Stimulated activated CD4-positive, alpha-beta T cell treated with anti-CD3 and anti-CD28 coated beads, Interleukin-1b, Interleukin-23, amount 100 ng/mL, for 4 hours (primary cell): ENCODE measurements at places on chromosomes 4 and X.

- DNase-seq: no peak
Measured at GRCh38 chrX:74925225-74926088, at the start of gene NEXMIF. Gene NEXMIF (minus strand): TSS chrX:74925452.

DNA sequence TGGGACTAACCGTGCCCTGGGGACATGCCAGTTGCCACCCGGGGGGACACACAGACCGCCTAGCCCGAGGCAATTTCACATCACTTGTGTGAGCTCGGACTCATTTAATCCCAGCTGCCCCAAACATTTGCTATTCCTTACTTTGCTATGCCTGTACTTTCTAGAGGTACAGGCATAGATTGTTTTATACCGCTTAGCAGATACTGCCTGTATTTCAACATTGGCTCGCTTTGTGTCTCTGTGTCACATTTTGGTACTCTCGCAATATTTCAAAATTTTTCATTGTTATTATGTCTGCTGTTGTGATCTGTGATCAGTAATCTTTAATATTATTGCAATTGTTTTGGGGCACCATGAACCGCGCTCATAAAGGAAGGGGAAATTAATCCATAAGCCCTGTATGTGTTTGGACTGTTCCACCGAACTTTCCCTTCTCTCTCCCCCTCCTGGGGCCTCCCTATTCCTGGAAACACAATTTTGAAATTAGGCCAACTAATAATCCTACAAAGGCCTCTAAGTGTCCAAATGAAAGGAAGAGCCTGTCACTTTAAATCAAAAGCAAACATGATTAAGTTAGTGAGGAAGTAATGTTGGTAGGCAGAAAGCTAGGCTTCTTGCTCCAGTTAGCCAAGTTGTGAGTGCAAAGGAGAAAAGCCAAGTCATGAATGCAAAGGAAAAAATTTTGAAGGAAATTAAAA lies 568 bp upstream of the CASP6 start:
- DNase-seq: no peak

DNA sequence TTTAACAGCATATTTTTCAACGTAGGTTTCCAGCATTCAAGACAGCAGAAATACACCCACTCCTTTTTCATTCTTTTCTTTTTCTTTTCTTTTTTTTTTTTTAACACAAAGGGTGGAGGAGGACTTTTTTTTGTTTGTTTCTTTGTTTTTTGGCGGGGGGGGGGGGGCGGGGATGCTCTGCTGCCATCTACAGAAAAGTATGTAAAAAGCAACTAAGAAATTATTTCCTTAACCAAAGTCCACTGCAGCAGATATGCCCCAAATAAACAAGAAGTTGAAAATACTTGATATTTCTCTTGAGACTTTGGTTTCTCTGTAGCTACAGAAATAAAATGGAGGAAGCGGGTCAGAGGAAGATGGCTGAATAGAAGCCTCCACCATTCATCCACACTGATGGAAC lies 63.2 kb upstream of the PBDC1 start:
- DNase-seq: no peak

DNA sequence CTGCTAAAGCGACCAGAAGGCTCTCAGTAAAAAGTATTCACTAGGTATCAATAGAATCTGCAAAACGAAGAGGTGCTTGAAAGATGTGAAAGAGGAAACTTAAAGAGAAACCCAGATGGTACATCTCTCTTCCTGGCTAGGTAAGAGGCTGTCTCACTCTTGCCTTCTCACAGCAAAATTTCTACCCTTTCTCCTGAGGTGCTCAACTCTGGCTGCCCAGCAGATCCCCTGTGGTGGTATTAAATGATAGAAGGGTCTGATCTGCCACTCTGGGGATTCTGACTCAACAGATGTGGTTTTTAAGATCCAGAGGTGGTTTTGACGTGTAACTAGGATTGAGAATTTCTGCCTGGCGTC lies 14.9 kb upstream of the TSPAN5 start:
- no peak for DNase-seq

DNA sequence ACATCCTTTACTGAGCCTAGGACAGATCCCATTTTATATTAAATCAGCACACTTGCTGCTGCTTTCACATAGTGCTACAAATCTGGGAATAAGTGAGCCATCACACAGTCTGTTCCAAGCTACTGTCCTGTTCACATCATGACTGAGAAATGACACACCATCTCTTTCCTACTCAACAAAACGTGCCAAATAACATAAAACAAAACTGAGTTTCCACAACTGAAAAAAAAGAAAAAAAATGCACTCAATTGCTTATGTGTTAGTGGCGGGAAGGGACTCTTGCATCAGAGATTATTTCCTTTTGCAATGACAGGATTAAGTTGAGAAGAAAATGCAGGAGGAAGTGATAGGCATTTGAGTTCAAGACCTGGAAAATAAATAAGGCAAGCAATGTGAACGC lies 109.0 kb downstream of the SHROOM4 start:
- DNase-seq: no peak

GRCh38 chr4:184955116-184955515 lies 63.2 kb upstream of the HELT start:
- no peak for DNase-seq

DNA sequence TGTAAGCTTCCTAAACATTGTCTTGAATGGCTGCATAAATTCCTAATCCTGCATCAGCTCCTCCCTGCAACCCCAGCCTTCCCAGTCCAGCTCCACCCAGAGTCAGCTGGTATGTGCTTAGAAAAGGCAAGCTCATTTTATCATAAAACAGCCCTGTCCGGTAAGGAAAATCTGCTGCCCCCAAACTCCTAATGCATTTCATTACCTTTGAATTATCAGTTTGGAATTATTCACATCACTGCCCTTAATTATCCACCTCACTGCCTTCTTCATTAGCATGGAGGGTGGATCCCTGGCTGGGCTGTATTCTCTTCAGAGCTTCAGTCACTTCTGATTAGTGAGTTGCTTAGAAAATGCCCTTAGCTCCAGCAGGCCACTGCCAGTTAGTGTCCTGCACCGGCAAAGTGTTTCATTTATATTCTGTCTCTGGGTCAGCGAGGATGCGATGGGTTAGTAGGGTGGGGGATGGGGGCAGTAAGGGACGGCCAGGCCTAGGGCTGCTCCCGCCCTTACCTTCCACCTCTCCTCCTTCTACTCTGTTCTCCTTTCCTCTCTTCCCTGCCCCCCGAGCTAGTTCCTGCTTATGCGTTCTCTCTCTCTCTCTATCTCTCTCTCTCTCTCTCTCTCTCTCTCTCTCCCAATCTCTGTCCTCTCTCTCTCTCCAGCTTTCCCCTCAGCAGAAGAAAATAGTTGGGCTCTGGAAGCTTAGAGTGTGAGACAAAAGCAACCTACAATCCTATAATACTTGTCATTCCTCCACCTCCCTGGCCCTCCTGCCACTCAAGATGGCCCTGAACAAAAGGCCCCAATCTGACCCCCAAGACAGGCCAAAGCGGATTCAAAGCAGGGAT lies 174.8 kb upstream of the KLF3 start:
- no peak for DNase-seq

DNA sequence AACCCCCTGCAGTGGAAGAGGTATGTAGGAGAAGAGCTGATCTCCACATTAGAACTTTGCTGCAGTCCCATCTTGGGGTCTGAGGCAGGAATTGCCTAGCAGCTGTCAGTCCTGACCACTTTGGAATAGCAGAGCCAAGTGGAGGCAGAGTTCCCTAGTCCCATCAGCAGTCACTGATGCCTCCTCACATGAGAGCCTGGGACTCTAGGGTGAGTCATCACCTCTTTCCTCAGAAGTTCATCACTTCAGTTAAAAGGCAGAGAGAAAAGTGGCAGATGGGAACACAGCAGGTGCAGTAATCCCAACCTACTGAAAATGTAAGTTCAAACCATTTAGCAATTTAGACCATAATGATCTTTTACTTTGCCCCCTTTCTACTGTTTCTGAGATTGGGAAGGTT lies 73.9 kb upstream of the MED14 start:
- no peak for DNase-seq

- no peak for DNase-seq
Measured at GRCh38 chr4:55329012-55329411, 17.0 kb upstream of the SRD5A3 start.

- DNase-seq: no peak
Measured at GRCh38 chrX:69158166-69158980, 6.9 kb downstream of the PJA1 start.

GRCh38 chr4:102552781-102553180 lies 51.6 kb downstream of the NFKB1 start:
- DNase-seq: no peak

DNA sequence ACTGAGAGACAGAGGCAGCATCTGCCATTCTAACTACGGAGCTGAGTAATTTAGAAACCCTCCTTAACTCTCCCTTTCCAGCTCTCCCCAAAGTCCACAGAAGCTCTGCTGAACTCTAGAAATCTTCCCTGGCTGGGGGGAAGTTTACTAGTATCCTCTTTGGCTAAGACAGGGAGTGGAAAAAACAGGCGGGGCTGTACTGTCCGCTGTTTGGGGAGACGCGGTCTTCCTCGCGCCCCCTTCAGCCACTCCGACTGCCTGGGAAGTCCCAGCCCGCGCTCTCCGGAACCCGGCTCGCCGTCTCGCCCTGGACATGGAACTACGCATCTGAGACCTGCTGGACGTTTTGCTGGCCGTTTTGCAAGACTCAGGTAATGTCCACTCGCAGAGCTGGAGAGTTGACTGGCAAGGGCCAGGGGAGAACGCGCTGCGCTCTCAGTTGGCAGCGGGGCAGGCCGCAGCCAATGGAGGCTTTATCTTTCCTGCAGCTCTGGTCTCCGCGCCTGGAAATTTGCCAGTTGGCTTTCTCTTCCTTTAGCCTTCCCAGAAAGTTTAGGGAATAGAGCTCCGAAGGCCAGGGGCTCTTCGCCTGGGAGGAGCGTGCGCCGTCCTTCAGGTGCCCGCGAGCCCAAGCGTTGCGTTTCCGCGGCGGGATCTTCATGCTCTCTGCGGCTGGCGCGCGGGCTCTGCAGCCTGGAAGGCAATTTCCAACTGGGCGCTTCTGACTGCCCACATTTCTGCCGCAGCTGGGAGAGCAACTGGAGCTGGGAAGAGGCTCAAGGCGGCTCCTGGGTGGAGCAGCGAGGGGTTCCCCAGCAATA lies 892 bp downstream of the IL1RAPL2 start:
- DNase-seq: no peak

DNA sequence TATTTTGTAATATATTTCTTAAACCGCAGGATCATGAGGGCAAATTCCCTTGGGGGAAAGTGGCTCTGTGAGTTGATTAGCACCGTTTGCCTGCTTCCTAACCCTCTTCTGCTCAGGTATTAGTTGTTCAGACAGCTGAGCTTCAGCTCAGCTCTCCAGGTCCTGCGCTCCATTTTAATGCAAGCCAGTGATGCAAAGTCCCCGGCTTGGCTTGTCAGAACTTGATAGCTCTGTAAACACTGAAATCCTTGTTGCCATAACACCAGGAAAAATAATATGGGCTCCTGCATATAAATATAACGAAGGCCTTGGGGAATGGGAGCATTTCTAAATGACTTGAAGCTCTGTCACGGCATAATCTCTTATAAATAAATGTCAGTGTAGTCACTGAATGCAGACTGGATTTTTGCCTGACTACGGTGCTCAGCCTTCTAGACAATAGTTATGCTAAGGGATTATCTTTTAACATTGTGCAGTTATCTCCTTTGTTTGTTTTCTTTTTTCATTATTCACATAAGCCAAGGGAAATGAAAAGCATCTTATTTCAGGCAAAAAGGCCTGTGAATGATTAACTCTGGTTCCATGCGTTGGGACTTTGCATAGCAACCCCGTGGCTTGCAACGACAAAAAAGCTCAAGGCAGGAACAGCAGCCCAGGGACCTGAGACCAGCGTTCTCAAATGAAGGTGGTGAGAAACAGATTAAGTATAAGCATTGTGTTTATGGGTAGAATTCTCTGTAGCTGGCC lies 253.2 kb downstream of the SPRY1 start:
- no peak for DNase-seq

DNA sequence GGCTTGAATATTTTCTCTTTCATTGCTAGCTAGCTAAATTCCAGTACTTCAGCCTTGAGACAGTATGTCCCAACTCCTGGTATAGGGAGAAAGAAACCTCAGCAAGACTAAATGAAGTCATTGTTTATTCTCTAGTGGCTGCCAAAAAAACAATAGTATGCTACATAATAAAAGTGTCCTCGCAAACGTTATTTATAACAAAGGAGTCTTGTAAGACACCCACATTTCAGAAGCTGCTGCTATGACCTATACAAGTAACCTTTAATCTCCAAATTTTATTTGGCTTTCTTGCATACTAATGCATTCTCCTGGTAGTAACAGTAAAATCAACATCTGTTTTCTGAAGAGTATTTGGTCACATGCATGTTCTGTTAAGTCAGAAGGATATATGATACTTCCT lies 28.8 kb downstream of the NEK1 start:
- DNase-seq: no peak

GRCh38 chr4:91961504-91961903 lies 342.3 kb upstream of the GRID2 start:
- no peak for DNase-seq

GRCh38 chr4:1187182-1187581 lies 14.8 kb upstream of the SPON2 start:
- no peak for DNase-seq

DNA sequence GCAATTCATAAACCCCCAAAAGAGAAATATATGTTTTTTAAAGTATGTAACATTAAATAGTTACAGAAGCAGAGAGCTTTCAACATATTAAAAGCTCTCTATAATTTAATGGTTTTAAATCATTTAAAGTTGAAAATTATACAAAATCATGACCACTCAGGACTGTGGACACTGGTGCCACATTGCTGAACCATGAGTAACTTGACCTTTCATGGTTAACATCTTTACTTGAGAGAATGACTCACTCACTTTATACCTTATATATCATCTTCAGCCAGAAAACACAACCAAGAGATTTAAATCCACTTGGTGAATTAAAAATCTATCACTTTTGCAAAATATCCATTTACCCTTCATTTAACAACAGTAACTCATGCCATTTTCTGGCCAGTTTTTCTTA lies 584.3 kb upstream of the SMIM31 start:
- no peak for DNase-seq

DNA sequence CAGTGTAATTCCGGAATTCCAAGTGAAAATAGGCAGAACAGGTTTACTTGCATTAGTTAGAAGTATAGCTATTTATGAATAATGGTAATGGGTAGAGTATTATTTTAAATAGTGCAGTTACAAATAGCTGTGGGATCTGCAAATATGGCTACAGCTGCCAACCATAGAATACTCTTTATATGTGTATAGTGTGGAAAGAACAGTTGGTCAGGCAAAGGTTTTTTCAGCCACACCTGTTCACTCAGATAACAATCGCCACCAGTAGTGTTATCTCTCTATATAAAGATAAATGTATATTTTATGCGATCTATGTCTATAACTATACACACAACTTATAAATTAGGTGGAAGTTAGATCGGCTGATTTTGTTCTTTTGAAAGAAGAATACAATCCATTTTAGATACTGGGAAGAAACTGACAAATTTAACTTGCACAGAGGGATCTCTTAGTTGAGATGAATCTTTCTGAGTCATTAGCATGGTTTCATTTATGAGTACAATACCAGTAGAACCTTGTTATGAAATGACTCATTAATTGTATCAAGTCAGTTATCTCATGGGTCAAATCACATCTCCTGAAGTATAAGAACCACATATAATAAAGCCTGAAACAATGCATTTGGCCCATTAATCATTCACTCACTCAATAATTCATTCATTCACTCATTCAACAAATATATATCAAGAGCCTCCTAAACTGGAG lies 100.9 kb upstream of the NR3C2 start:
- no peak for DNase-seq
